ENCODE measurements at places on chromosomes 2 and 18.
A peak's percentile ranks its signal among the peaks of the same experiment; 100 is the strongest.

GRCh38 chr2:142142595-142142994 is 11.8 kb upstream of the LRP1B start:
- no peak for DNase-seq

- no peak for DNase-seq
Observed at GRCh38 chr2:219613461-219614070, 13.9 kb upstream of the SLC4A3 start.

DNA sequence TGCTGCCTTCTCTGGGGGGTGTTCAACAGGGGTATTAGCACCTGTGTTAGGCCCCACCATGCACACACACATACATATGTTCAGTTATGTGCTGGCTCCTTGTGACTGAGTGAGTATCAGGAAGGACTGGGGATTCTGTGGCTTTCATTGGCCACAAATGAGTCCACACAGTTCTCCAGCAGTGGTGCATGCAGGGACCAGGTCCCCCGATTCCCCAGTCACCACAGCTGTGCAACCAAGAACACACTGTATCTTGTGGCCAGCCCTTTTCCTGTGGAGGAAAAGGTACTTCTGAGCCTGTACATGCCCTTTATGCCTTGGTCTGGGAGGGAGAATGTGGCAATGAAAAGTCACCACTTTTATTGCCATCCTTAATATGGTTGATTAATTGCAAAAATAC is 74.9 kb upstream of the KLF7 start:
- DNase-seq = peak; percentile 29

DNA sequence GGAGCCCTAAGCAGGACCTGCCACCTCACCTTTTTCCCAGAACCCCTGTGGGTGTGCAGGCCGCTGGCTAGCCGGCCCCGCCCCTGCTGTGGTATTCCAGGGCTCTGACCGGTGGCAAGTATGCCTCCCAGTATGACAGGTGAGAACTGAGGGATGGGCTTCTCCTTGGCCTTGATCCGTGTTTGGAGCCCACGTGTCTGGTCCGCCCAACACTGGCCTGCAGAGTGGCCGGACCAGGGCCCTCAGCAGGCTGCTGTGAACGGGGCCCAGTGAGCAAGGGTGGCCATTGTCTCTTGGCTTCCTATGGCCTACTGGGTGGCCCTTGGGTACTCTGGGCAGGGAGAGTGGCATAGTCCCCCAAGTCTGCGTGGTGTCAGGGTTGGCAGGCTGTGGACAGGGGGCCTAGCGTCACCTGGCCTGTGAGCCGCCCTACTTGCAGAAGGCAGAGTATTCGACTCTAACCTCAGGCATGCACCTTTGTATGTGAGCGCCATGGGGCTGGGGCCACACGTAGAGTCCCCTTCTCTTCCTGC is 1.8 kb downstream of the RNPEPL1 start:
- peak; percentile 1 for DNase-seq

DNA sequence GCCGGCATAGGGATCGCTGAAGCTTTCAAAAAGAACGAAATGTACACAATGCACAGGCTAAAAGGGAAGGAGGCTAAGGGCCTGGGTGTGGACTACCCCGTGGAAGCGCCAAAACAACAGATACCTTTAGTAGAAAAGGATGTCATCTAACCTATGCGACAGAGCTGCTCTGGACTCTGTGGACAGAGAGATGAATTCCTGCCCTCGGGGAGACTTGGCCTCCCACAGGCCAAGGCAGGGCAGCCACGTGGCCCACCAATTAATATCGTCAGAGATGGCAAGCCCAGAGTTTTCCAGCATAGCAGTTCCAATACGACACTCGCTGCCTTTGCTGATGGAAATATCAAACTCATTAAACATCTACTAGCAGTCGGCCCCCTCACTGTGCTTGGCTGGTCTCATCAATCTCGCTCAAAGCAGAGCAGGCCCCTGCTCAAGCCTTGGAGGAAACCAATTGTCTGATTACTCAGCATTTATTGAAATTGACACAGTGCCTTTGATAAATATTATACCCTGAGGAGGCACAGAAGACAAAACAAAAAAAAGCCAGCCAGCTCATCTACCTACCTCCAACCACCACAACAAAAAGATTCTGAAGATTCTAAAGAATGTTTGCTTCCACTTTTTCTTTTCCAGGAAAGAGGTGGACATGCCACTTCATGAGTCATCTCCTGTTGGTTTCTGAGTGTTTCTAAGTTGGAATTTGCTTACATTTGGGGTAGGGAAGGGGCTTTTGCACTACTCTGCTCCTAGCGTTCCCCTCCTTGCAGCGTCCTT is 79.0 kb upstream of the ACAA2 start:
- no peak for DNase-seq

All from stimulated activated CD4-positive, alpha-beta T cell treated with anti-CD3 and anti-CD28 coated beads, Interleukin-15, amount 100 ng/mL, for 24 hours (primary cell).